ENCODE measurements at places on chromosomes 5 and 9.

GRCh38 chr5:90709323-90710155 lies 150.9 kb downstream of the ADGRV1 start:
- DNase-seq: no peak

DNA sequence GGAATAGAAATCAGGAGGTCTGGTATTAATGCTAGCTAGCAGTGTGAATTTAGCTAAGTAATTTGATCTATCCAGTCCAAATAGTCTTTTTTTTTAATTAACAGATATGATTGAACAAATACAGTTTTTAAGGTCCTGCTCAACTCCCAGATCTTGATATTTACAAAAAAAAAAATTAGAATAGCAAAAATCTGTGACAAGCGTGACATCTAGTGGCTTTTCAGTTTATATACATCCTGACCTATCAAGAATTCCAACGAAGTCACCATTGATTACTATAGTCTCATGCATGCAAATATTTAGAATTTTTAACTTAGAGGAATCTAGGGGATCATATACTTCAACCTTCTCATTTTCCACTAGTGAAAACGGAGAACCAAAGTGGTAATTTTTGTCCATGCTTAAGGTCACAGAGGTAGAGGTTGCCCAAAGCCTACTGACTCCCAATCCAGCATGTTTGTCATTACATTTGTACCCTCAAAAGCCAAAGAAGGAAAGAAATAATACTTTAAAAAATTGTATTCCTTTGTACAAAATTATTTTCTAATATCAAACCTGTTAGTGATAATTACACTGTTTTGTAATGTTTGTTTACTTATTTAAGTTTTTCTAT lies 17.6 kb upstream of the TARS1 start:
- DNase-seq: no peak

DNA sequence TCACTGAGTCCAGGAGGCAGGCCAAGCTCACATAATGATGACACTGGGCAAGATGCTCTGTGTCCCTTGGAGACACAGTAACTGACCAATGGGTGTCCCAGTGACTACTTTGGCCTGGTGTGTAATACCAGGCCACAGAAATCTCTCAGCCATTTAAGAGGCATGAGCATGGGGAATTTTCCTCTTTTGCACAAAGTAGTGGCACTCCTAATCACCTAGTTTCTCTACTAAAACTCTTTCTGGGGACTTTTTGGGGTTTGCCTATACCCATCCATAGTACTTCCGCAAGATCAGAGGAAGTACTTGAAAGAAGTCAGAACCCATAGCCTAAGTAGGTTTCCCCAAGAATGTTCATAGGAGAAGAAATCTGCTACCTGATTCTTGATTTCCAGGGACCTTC lies 161.9 kb downstream of the ARSB start:
- no peak for DNase-seq

- no peak for DNase-seq
Measured at GRCh38 chr9:93033531-93033930, 25.0 kb upstream of the SUSD3 start.

- DNase-seq: no peak
Measured at GRCh38 chr5:11000515-11001353, 239.7 kb upstream of the DAP start.

DNA sequence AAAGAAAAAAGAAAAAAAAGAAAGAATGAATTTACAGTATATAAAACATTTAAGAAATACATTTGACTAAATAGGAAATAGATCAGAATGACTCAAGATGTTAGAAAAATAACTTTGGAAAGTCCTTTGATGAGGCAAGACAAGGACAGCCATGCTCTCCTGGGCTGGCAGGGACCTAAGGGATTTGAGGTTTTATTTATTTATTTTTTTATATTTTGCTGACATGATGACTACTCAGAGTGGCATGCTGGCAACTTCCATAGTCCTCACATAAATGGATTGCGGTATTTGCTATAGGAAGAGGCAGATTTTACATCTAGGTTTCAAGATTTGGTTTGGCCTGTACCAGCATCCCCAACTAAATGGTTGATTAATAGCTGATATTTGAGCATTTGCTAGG lies 17.7 kb downstream of the SLC28A3 start:
- DNase-seq: no peak

DNA sequence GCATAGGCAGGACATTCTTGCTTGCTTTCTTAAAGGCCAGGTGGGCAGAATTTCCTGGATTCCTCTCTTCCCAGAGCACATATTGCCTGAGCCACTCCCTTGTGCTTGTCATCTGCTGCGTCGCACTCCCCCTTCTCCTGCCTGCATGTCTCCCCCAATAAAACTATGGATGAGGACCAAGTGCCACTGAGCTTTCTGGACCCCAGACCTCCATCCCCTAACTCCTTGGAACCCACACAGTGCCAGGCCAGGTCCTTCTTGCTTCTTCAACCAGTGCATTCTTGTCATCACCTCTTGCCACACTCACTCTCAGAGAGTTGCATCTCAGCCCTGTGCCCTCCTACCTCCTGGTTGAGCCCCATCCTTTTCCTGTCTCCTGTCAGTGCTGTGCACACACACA lies 157.9 kb upstream of the PANK3 start:
- no peak for DNase-seq

GRCh38 chr9:79670269-79670961 lies 98.7 kb downstream of the TLE4 start:
- DNase-seq: no peak

DNA sequence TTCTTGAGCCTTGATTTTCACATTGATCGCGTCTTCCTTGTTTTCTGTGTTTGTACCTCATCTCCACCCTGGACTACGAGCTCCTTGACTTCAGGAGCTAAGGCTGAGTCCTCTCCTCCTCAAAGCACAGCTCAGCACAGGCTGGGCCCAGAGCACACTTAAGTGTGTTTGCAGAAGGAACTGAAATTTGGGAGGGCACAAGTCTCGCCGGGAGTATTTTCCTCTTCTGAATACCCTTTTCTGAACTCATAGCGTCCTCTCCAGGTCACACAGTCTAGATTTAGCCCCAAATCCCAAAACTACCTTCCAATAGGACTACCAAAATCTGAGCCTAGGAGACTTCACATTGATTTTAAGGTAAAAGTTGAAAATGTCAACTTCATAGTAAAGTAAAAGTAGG lies 41.6 kb downstream of the TSTD2 start:
- DNase-seq: no peak

DNA sequence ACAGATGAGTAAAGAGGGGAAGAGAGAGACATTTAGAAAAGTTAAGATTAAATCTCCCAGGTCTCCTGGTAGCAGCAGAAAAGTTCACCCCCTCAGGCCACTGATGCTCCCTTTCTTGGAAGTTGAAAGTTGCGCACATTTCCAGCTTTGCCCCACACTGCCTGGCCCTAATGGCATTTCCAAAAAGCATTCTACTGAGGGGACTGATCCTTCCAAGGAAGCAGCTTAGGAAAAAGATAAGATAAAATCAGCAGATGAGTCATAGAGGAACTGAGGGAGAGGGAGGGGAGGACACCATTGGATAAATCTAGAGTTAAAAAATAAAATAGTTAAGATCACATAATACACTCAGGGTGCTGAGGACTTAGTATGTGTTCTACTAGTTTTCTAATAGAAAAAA lies 67.6 kb upstream of the SLC12A2 start:
- DNase-seq: no peak

- no peak for DNase-seq
Measured at GRCh38 chr5:163424836-163425235, 12.6 kb upstream of the CCNG1 start.

GRCh38 chr9:128705051-128705965 lies 3.0 kb downstream of the PKN3 start:
- no peak for DNase-seq

- no peak for DNase-seq
Measured at GRCh38 chr5:167999182-167999581, 292.3 kb upstream of the WWC1 start.

DNA sequence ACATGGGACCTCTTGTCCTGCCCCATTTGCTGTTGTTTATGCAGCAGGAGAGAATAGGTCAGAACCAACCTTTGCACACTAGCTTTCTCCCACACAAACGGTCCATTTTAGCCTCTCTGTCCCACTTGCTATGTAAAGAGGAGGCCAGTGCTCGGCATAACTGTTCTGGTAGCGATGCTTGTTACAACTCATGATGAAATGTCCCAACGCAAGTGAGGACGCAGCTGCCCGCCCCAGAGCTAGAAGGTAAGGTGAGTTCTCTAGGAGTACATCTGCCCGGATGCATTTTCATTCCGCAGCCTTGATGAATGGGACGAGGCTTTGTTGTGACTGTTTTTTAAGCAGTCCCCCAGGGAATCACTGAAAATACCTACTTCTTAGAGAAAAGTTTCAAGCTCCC lies 14.1 kb downstream of the S1PR3 start:
- DNase-seq: no peak

DNA sequence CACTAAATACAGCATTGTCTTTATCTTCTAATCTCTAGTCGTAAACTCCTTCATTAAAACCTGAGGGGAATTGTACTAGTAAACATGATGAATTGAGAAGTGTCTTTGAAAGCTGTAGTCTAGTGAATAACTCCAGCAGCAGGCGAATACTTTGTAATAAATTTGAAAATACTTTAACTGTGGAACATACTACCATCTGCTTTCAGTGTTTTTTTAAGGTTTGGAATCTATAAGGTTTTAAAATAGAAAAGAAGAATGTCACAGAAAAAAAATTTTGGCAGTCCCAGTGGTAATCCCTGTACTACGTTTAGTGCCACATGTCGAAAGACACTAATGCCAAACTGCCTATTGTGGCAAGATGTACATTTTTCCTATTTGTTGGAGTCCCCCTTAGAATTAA lies 379.0 kb upstream of the NUDT12 start:
- DNase-seq: no peak

GRCh38 chr9:135968083-135968476 lies 6.9 kb upstream of the UBAC1 start:
- DNase-seq: no peak

- no peak for DNase-seq
Measured at GRCh38 chr9:13688223-13688989, 408.9 kb upstream of the MPDZ start.

GRCh38 chr5:125257997-125258396 lies 511.6 kb upstream of the ZNF608 start:
- DNase-seq: no peak

DNA sequence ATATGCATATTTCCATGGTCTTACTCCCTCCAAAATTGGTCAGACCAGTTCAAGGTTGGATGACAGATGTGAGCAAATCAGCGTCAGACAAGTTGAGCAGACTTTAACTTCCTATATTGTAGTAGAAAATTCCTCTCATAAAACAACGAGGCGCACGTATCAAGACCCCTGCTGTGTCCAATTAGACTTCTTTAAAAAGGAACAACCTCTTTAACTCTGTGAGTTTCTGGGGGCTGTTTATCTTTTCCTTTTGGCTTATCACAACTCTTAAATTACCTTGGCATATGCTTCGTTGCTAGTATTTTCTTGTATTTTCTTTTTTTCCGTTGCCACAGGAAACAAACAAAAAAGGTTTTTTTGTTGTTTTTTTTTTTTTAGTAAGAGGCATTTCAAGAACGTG lies 398.2 kb upstream of the WWC1 start:
- DNase-seq: no peak

- no peak for DNase-seq
Measured at GRCh38 chr9:8907868-8908267, 1108.3 kb upstream of the DMAC1 start.

DNA sequence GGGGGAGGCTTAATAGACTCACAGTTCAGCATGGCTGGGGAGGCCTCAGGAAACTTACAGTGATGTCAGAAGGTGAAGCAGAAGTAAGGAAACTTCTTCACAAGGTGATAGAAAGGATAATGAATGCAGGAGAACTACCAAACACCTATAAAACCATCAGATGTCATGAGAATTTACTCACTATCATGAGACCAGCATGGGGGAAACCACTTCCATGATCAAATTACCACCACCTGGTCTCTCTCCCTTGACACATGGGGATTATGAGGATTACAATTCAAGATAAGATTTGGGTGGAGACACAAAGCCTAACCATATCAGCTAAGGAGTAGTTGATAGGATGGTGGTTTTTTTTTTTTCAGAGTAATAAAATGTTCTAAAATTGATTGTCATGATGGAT lies 201.8 kb downstream of the CDH12 start:
- no peak for DNase-seq

DNA sequence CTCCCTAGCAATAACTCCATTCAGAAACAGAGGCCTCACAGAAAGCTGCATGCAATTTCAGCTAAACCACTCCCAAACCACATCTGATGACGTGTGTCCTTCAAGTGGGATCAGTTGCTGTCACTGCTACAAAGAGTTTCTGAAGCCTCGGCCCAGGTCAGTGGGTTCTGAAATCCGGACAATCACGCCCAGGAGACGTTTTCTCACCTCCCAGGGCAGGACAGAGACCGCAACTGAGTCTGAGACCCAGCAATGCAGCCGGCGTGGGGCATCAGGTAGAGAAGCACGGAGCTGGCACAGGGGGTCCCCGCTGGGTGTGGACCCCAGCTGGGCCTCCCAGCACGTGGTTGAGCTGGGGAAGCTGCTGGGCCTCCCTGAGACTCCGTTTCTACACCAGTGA lies 2.6 kb upstream of the UBE2QL1 start:
- no peak for DNase-seq

DNA sequence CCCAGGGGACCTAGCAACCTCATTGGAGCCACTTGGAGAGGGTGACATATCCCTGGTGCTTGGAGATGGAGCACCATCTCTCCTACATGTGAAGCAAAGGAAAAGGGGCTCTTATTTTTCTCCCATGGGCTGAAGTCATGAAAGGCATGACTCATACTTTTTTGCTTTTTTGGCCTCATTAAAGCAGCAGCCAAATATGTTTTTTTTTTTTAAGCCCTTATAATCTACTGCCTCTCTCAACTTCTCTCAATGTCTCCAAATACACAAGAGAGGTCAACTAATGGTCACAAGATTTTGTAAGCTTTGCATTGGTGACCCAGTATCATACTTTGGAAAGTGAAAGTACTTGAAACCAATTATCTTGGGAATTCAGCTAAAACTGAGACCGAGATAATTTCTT lies 1.6 kb upstream of the CFAP90 start:
- no peak for DNase-seq

DNA sequence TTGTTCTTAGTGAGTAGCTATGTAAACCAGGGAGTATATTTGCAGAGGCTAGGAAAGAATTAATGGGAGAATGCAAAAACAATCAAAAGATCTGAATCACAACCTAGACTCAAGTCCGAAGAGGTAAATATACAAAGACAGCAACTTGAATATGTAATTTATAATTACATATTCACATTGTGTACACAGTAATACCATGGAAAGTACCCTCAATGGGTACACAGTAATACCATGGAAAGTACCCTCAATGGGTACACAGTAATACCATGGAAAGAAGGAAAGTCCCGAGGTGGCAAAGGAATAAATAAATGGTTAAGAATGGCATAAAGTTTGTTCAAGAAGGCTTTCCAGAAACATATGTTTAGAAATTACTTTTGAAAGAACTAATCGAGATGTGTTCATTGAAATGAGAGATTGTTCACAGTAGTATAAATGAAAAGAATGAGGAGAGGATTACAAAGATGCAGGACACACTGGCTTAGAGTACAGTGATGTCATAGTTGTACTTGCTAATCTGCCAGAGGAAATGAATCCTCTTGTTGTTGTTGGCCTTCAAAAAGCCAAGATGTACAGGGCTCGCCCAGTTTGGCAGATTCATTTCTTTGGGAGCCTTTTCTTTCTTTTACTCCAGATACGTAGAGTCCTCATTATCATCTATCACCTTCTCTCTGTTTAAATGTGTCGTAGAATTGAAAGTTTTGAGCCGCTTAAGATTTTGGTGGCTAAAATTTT lies 116.0 kb downstream of the UNC13B start:
- no peak for DNase-seq
